ENCODE measurements at places on chromosomes 12 and 14.
A peak's percentile ranks its signal among the peaks of the same experiment; 100 is the strongest.

GRCh38 chr14:22766457-22767322 is at the start of gene OXA1L:
Gene OXA1L, plus strand, starts transcription at chr14:22766688. Its CDS starts 14 bp downstream, at chr14:22766702.
- DNase-seq = peak; percentile 74

- DNase-seq = no peak
Measured at GRCh38 chr12:110776410-110776809, 33.7 kb upstream of the PPP1CC start.

- DNase-seq = no peak
Measured at GRCh38 chr12:117472983-117473382, 111.6 kb upstream of the NOS1 start.

DNA sequence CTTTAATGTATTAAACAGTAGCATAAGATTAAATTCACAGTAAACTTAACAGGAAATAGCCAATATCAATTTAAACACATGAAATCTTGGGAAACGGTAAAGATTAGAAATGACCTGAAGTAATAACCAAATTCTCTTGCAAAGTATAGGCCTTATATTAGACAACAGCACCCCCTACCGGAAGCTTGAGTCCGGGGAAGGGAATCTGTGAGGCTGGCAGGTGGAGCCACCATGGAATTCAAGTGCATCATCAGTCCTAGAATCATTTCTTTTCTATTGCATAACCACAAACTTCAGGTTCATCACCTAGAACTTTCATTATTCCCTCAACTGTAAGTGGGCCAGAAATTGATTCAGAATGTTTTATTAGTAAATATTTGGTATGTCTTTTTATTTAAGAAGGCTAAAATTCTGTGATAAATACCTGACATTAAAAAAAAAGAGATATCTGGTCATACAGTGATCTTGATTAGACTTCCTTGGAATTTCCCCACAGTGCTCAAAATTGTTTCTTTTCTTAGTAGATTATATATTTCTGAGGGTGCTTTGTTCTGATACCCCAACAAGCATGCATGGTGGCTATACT is 48.6 kb downstream of the AP5M1 start:
- DNase-seq = peak; percentile 19

Data from KG1 (cell line).